ENCODE measurements at places on chromosomes 12 and 14.
A peak's percentile ranks its signal among the peaks of the same experiment; 100 is the strongest.

- no peak for DNase-seq
These were observed 250.5 kb upstream of the SOX5 start for GRCh38 chr12:24200010-24200409.

GRCh38 chr14:51462706-51463105 is 189.0 kb upstream of the FRMD6 start:
- DNase-seq: no peak

DNA sequence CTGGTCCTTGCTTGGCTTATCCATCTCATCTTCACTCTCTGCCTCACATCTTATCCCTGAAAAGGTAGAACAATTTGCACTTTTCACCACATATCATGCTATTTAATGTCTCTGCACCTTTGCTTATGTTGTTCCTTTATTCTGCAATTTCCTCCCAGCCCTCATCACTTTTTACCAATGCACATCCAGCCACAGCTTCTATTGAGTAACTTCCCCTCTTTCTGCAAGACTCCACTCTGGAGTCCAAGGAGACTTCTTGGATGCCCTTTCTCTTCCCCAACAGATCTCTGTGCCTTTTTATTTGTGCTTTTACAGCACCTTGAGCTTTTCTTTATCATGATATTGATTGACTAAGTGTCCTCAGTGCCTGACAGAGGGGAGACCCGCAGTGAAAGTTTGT is 797.1 kb downstream of the VRK1 start:
- no peak for DNase-seq

- no peak for DNase-seq
These were observed 9.0 kb upstream of the PCNX1 start for GRCh38 chr14:70898111-70898745.

DNA sequence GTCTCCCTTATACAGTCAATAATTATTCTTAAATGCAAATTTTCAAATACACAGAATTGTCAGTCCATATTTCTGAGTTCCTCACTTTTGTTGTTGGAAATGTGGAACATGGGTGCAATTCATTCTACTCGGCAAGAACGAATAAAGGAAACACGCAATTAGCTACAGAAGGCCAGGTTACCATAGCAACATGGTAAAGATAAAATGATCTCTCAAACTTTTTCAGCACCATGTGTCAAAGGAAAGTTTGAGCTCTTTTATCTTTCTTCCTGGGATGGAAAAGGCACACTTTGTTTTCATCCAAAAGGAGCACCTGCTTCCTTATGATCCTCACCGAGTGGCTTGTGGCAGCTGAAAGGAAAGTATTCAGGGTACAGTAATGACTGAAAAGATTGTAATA is 595.0 kb downstream of the RPS29 start:
- no peak for DNase-seq

- DNase-seq: peak; percentile 67
These were observed 15.1 kb upstream of the PLEK2 start for GRCh38 chr14:67426983-67427606.

DNA sequence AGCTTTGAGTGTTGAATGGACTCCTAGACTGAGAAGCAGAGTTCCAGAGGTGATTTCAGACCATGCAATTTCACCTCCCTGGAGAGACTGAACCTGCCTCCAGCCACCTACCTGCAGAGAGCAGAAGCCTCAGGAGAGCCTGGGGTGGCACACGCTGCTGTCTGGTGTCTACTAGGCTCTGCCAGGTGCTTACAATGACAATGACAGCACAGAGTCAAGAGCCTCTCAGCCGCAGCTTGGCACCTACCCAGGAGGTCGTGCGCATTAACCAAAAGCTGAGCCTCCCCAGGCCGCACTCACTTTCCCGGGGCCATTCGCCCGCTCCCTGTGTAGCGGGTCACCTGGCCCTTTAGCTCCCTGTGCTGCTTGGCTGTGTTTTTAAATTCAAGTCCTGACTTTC is 63.2 kb downstream of the TESC start:
- no peak for DNase-seq

DNA sequence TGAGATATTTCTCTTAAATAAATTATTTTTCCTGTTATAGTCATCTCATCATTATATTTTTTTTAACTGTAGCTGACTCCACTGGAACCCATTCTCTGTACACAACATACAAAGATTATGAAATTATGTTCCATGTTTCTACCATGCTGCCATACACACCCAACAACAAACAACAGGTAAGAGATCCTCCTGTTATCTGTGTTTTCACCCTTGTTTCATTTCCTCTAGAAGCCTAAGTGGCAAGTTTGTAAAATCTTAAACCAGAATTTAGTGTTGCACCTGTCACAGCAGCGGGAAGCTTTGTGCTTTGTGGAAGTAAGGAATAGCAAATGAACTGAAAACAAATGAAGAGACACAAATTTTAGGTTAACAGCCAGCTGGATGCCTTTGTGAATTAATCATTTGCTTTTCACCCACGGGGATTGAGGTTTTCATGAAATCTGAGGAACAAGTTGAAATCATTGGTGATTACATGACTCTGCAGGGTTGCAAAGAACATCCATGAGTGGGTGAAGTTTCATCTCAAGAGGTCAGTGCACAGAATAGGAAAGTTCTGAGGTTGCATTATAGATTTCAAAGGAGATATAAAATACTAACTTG is 273.9 kb upstream of the RGS6 start:
- no peak for DNase-seq

DNA sequence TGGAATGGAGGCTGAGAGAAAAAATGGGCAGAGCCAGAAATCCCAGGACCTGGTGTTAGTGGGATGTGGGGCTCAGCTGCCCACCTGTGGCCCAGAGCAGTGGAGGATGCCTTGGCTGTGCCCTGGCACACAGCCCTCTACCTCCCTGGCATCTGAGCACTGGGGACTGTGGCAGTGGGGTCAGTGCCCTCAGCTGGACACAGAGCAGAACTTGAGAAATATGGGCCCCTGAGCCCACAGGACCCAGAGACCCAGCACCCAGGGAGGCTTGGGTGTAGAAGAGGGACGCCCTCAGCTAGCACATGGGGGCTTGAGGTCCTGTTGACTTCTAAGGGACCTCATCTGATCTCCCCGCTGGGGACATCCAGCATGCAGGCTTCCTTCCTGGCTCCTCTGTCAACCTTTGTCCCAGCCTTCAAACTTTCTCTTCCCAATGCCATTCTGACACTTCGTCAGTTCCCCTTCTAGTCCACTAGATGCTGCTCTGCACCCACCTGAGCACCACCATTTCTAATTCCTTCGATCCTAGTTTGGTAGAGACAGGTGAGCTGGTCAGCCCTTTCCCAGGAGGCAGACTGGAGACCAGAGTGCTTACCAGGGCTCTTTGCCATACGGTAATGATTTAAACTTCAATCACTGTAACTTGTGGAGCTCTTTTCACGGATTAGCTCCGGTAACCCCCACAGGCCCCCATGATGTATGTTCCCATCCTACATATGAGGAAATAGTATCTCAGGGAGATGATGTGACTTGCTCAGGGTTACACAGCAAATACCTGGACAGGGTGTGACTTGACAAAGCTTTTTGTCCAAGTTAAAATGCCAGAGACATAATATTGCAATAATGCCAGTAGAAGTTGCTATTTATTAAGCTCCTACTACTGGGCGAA is 143.7 kb downstream of the ASCL4 start:
- no peak for DNase-seq

DNA sequence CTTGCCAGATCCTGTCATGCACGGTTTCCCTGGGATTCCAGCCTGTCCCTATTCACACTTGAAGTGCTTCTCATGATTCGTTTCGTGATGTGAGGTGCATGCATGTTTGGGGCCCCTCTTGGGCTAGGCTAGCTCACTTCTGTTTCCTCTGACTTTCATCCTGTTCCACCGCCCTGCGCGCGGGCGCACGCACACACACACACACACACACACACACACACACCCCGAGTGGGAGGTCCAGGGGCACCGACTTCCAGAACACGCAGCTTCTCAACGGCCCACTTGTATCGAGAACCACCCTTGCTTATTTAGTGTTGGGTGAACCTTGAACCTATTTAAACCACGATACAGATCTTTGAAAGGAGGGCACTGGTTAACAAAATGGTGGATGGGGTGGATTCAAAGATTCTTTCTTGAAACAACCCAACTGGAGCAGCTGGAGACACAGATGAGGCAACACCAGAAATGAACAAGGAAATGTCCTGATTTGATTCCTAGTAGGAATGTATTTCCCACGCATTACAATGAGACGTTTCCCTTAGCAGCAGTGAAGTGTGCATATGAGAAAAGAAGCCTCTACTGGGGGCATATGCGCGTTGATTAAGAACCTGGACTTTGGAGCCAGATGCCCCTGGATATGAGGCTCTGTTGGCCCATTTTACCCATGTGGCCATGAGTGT is 16.3 kb downstream of the ELK3 start:
- DNase-seq: peak; percentile 49

DNA sequence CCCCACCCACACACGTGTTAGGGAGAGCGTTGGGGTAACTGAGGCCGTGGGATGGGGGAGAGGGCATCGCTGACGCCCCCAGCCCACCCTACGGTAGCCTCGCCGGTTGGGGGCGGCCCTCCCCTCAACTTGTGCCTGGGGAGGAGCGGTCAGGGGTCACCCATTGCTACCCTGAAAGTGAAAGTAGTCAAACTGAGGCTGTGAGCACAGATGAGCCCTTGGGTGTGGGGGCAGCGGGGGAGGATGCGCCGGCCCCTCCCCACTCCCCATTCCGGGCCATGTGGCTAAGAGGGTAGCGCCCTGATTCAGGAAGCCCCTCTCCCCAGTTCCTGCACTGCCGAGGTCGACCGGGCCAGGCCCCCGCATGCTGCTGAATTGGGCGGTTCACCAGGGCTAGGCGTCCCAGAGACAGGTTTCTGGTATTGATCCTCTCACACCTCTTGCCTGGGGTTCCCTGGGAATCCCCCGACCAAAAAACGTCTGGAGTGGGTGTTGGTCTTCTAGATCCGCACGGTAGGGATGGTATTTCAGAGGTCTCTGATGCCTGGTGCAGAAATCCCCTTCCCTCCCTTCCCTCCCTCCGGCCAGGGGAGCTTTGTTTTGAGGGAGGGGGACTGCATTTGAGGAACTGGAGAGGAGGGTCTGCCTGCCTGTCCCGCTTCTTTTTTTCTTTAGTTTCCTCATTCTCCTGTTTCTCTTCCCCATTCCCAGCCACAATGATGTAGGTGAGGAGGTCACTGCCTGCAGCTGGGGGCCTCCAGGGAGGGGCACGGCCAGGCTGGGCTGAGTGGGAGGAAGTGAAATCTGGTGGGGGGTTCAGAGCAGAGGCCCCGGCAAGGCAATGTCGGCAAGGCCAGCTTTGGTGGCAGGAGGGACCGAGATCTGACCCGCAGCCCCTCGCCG is 1.0 kb downstream of the SH2B3 start:
- DNase-seq: peak; percentile 45

- DNase-seq: no peak
These were observed 296.5 kb upstream of the TMEM132C start for GRCh38 chr12:127970491-127970890.

GRCh38 chr14:30874999-30875787 is 834 bp downstream of the COCH start:
- no peak for DNase-seq

DNA sequence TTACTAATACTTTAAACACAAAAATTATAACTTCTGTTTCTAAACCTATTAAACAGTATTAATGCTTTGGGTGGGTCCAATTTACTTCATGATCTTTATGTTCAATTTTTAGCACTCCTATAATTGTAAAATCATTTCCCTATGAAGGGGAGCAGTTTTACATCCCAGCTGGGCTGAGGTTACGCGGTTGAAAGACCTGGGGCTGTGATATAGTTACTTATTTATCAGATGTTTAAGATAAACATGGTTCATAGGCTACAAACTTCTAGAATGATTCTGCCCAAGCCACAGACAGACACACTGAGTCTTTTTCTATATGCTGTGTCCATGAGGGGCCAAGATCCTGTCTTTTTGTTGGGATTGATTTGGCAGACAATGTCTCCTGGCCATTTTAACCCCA is 44.4 kb downstream of the DYRK2 start:
- DNase-seq: no peak

- DNase-seq: no peak
These were observed 143.0 kb upstream of the CPNE8 start for GRCh38 chr12:39048395-39048794.

DNA sequence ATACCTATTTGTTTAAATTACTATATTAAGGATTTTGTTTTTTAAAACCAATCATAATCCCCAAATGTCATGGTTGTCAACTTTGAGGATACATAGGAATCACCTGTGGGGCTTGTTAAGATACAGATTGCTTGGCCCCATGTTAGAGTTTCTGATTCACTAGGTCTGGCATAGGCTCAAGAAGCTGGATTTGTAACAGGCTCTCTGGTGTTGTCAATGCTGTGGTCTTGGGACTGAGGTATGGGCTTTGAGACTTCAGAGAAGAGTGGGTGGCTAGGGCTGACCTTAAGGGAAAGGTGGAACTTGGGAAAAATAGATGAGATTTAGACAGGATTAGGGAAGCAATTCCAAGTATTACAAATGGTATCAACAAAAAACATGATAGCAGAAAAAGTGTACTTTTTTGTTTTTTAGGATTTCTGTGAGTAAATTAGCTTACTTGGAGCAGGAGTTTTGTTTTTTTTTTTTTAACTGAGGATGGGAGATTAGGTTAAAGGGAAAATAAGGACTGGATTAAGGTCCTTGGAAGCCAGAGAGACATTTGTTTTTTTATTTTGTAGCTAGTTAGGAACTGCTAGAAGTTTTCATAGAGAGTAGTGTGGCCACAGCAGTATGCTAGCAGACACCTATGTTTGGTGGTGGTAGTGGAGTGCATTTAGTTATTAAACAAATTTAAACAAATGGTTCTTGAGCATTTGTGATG is 88.6 kb downstream of the RAD51B start:
- no peak for DNase-seq

GRCh38 chr14:40058901-40059897 is 627.0 kb upstream of the FBXO33 start:
- DNase-seq: no peak

- no peak for DNase-seq
These were observed 255.2 kb upstream of the FAR2 start for GRCh38 chr12:28893856-28894255.

GRCh38 chr12:132363661-132364347 is 34.4 kb upstream of the GALNT9 start:
- no peak for DNase-seq

- DNase-seq: no peak
These were observed 55.4 kb downstream of the SETD3 start for GRCh38 chr14:99425272-99425681.

DNA sequence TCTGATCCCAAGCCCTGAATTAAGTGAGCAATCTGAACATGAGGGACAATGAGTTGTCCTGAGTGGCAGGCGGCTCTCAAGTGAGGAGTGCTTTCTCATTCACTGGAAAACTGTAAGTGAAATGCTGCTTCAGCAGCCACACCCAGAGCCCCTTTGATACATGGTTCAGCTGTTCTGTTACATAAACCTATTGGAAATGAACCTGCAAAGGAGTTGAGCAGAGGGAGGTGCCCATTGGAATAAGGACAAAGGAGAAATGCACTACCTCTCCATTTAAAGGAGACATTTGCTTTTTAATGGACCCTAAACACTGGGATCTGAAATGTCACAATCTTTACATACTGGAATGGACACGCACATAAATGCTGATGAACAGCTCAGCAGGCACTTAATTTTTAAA is 169.9 kb downstream of the CACNA1C start:
- no peak for DNase-seq

- no peak for DNase-seq
These were observed 81.6 kb downstream of the RGS6 start for GRCh38 chr14:72013721-72014345.
